Stimulated activated CD4-positive, alpha-beta T cell treated with anti-CD3 and anti-CD28 coated beads, Interleukin-15, amount 100 ng/mL, for 1 hour (primary cell): ENCODE measurements at places on chromosomes 3 and 15.

DNA sequence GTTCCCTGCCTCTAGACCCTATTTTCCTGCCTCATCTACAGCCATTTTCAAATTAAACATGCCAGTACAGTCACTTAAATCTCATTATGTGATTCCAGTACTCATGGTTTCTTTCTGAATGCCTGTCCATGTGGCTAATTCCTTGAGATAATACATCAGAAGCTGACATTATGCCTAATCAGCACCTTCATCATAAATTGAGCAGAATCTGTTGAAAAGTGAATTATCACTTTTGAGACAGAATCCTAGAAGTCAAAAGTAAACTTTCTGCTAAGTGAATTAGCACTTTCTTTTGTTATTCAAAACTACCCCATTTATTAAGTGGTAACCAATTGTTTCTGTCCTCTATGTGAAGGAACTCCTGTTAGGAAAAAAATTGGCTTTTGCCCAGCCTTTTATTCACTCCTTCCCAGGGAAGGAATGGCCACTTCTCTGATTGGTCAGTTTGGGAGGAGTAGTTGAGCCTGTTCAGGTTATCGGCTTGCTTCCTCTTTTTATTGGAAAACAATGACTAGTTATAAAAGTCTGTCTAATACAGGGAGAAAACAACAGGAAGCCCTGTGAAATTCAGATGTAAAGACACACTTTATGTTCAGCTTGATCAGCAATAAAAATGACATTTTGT lies 40.5 kb downstream of the OSTN start:
- no peak for DNase-seq

GRCh38 chr3:172176061-172176770 lies 136.8 kb downstream of the FNDC3B start:
- no peak for DNase-seq

DNA sequence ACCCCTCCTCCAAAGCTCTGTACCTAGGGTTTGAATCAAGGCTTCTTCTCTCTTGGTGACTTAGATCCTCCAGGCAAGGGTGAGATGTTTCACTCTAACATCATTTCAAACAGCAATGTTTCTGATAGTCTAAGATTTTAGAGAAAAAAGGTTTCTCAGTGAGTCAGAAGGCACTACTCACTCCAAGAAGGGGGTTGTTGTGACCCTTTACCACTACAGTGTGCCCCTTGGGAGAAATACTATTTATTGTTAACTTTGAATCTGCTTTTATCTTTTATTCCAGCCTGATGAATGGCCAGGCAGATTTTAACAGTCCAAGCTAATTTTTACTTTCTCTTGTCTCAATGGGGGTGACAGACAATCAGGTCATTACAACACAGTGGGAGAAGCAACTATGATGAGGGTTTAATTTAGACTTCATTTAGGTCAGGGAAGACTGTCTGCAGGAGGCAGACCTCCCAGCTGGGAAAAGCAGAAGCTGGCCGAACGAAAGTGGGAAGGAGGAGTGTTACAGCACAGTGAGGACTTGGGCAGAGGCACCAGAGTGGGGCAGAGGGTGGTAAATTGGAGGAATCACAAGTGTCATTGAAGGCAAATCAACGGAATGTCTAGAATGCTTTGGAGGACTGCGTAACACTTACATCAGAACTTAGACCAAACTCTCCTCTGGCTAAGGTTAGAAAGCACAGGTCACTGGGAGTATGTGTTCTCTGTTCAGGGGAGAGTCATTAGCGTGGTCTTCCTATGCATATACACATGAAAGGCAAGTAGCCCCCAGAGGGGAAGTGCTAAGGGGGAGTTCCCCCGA lies 21.2 kb downstream of the ZNF860 start:
- no peak for DNase-seq

DNA sequence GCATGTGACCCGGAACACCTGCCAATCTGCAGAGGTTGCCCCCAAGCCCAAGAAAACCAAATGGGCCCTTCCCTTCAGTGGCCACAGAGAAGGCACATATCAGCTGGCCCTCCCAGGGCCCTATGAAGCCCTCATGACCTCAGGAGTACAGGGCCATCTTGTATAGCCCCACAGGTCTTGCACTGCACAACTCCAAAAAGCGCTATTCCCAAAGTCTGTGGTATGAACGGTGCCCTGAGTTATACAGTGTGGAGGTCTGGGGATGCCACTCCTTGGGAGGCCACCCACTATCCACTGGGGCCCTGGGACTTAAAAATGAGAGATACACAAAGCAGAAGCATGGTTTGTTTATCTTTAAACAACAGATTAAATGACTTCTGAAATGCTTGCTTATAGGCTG lies 61.5 kb downstream of the CAPN7 start:
- DNase-seq: no peak

GRCh38 chr3:184874709-184875644 lies 63.0 kb downstream of the VPS8 start:
- DNase-seq: no peak

- no peak for DNase-seq
Measured at GRCh38 chr3:180116658-180117057, 79.9 kb upstream of the PEX5L start.

DNA sequence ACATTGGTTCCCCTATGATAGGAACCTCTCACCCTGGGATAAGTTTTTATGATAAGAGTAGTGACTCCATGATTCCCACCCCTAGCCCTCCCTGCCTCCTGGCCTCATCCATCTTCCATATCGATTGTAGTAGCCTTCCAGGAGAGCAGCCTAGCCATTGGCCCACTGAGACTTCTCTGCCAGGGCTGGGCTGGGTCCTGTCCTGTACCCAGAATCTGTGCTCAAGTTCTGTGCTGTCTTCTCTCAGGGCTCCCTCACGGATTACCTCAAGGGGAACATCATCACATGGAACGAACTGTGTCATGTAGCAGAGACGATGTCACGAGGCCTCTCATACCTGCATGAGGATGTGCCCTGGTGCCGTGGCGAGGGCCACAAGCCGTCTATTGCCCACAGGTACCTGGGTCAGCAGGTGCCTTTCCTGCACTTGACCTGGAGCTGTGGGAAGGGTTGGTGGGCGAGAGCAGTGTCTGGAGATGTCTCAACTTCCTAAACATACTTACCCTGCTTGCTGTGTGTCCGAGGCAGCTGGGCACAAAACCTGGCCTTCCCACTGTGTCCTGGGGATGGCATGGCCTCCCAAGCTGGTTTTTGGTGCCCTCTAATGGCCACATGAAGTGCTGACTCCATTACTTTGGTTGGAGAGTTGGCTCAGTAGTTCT lies 16.6 kb upstream of the EXOG start:
- no peak for DNase-seq

GRCh38 chr3:168091941-168092340 lies 3.8 kb downstream of the GOLIM4 start:
- no peak for DNase-seq

DNA sequence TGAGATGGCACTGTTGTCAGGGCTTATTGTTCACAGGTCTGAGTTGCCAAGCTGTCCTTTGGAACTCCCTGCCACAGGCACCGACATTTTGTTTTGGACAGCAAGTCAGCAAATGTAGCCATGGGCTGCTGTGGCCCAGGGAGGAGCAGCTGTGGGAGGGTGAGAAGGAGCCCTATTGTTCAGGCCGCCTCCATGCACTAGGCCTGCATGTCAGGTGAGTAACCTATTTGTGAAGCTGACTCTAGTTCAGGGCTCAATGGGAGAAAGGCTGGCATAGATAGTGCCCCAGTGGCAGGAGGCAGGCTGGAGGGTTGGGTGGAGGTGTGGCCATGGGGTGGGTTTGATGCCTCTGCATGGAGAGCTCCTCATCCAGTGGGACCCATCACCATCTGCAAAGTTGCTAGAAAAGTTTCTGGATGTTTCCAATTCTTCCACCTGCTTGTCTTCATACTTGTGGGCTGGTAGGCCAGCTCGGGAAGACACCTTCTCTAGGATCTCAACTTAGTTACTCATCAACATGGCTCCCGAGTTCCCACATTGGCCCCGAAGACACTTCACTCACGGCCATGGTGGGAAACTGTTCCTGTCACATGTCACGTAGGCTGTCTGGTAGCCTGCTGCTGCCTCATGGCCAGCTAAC lies 19.5 kb downstream of the AMOTL2 start:
- no peak for DNase-seq

DNA sequence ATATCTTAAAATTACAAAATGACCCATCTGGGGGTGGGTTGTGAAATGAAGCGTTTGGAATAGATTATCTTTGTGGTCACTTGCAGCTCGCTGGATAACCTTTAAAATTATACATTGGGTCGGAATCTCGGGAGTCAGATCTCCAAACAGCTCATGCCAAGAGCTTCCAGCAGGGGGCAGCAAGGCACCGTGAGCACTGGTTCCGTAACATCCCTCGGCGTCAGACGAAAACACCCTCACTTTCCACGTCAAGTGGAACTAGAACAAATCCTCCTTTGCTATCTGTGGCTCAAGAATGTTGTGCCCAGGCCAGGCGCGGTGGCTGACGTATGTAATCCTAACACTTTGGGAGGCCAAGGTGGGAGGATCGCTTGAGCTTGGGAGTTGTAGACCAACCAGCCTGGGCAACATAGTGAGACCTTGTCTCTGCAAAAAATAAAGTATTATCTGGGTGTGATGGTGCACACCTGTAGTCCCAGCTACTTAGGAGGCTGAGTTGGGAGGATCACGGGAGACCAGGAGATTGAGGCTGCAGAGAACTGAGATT lies 31.1 kb downstream of the UMPS start:
- peak; percentile 65 for DNase-seq

GRCh38 chr3:11539677-11540076 lies 104.0 kb downstream of the VGLL4 start:
- DNase-seq: no peak

GRCh38 chr3:48403533-48404439 lies 26.1 kb downstream of the PLXNB1 start:
- no peak for DNase-seq

DNA sequence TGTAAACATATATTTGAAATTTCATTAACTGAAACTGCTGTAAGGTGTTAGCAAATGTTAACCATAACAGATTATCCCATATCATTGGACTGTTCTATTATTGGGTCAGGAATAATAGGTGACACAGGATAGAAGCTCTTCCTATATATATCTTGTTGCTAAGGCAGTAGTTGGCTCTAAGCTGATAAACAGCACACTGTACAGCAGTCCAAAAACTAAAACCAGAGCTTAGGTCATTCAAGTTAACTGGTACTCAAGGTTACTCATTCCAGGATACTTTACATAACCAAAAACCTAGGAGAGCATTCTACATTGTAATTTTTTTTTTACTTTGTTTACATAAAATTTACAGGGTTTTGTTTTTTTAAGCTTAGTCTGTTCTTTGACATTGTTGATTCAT lies 8.9 kb downstream of the DNAJC19 start:
- no peak for DNase-seq
